ENCODE measurements at places on chromosomes 5 and 9.

- DNase-seq = no peak
Measured at GRCh38 chr9:88075506-88075905, 62.8 kb downstream of the SPATA31C2 start.

GRCh38 chr9:36443581-36443980 is 43.5 kb upstream of the RNF38 start:
- DNase-seq = no peak

DNA sequence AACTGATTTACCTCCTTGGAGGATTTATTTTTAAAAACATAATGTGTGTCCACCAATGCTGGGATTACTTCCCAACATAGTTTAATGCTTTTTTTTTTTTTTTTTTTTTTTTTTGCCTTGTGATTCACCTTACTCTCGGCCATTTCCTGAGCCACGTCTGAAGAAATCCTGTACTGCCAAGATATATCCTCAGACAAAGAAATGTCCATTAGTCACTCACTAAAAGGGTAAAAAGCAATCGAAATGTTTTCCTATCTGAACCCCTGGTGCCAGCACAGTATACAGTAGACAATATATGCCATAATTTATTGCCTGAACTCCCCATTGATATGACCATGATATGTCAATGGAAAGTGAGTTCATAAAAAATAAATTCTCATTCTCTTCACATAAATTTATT is 344.1 kb downstream of the BNC2 start:
- no peak for DNase-seq

DNA sequence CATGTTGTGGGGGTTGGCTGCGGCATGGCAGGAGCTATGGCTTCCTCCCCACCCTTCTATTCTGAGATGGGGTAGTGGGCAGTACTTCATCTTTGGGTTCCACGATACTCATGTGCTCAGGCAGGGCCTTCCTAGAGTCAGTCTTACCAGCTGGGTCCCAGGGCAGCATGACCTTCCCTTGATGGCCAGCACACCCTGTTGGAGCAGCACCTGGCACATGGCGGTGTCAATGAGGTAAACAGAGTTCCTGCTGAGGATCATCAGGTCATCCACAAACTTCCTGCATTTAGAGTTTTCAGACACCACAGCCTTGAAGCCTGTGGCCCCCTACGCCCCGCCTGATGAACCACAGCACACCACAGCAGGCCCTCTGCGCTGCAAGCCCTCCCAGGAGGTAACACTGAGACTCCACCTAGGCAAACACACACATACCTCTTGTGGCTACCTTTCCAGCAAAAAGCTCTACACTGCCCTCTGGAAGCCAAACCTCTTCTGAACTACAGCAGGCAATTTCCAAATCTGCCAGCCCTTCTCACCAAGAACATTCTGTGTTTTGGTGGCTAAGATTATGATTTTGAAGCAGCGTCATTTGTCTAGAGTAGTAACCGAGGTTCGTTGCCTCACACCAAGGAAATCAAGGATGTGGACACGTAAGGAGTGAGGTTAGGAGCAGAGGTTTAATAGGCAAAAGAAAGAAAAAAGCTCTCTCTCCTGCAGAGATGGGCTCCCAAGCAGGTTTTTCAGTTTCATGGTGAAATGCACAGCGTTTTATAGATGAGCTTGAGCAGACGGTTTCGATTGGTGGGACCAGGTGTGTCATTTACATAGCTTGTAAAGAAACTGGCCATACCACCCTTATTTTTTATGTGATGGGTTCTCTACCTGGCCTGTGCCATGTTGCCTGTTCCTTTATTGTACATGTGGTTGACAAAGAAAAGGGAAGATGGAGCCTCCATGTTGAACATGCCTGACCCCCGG is 20.3 kb upstream of the TMEM174 start:
- DNase-seq = no peak

GRCh38 chr9:94837404-94837803 is 110.9 kb downstream of the AOPEP start:
- no peak for DNase-seq

GRCh38 chr5:90528601-90529193 is 687 bp downstream of the LYSMD3 start:
- no peak for DNase-seq

- DNase-seq = no peak
Measured at GRCh38 chr9:8905731-8906130, 1106.2 kb upstream of the DMAC1 start.

GRCh38 chr5:172424808-172425207 is 29.5 kb downstream of the SH3PXD2B start:
- DNase-seq = no peak

GRCh38 chr5:64765804-64766504 is 2.5 kb downstream of the SREK1IP1 start:
- DNase-seq = no peak

GRCh38 chr5:39192450-39193160 is 26.8 kb downstream of the FYB1 start:
- no peak for DNase-seq
